Caco-2 (cell line): ENCODE measurements at places on chromosomes 16 and 17. TPM values are rescaled to one million over a fixed set of nuclear protein-coding genes. Genes with fewer than 3 reads are reported as not detected.

TBC1D3B gene
- total RNA-seq, result 9.1 and 12.5 TPM in 2 replicates

HOXB4 gene
- total RNA-seq, result 3.4 and 3.9 TPM in 2 replicates

HOXB13 gene
- total RNA-seq, result 4.3 and 5.5 TPM in 2 replicates

TBC1D28 gene
- total RNA-seq, result not detected in 2 replicates

KSR1 gene
- total RNA-seq, result 88.9 and 91.5 TPM in 2 replicates

ARHGAP44 gene
- total RNA-seq, result 3.3 and 4.5 TPM in 2 replicates

PPY gene
- total RNA-seq, result not detected in 2 replicates

PABPN1L gene
- not detected in 2 replicates for total RNA-seq
